ENCODE measurements at places on chromosomes 2 and 18. TPM values are rescaled to one million over a fixed set of nuclear protein-coding genes. Genes with fewer than 3 reads are reported as not detected.

Gene KATNAL2
- total RNA-seq: 1.8 TPM

Gene AGXT
- not detected for total RNA-seq

Gene MOGAT1
- not detected for total RNA-seq

Gene CFAP210
- total RNA-seq: 0.58 TPM

Gene EIF4E2
- 51.9 TPM for total RNA-seq

DNA sequence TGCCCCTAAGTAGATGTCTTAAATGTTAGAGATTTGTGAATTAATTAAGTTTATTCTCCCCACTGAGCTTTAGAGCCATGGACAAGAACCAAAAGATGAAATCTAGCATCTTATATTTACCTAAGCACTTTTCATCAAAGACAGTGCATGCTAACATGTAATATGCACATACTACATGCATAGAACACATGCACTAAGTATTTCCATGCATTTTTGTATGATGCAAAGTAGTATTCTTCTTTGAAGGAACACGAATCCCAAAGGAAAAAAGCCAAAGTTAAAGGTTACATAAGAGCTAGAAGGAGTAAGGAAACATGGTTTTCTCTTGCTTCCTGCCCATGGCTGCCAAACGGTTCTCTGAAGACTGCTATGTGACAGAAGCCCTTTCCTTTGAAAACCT, 15.3 kb downstream of the STAMBP start:
- no peak for DNase-seq

DNA sequence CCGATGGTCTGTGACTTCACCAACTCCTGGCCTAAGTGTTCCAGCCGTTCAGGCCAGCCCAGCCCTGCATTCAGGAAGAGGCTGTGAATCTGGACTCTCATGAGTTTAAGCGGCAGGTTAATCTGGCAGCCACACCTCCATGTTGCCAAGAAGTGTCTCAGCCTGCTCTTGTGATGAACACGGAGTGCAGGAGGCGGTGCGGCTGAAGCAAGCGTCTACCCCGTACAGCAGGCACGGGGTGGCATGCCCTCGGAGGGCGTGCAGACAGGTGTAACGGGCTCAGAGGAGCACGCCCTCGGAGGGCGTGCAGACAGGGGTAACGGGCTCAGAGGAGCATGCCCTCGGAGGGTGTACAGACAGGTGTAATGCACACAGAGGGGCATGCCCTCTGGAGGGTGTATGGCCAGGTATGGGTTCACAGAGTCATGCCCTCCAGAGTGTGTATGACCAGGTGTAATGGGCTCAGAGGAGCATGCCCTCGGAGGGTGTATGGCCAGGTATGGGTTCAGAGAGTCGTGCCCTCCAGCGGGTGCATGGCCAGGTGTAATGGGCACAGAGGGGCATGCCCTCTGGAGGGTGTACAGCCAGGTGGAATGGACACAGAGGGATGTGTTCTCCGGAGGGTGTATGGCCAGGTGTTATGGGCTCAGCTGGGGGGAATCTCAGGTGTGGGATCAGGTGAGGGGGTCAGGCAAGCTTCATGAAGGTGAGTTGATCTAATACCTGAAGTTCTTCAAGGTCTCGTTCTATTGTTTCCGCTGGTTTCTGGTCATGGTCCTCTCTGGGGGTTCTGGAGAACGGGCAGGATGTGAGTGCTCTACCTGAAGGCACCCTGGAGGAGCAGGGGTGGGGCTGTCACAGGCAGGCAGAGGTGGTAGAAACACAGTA, 22.6 kb downstream of the CROCC2 start:
- DNase-seq: peak; percentile 38

DNA sequence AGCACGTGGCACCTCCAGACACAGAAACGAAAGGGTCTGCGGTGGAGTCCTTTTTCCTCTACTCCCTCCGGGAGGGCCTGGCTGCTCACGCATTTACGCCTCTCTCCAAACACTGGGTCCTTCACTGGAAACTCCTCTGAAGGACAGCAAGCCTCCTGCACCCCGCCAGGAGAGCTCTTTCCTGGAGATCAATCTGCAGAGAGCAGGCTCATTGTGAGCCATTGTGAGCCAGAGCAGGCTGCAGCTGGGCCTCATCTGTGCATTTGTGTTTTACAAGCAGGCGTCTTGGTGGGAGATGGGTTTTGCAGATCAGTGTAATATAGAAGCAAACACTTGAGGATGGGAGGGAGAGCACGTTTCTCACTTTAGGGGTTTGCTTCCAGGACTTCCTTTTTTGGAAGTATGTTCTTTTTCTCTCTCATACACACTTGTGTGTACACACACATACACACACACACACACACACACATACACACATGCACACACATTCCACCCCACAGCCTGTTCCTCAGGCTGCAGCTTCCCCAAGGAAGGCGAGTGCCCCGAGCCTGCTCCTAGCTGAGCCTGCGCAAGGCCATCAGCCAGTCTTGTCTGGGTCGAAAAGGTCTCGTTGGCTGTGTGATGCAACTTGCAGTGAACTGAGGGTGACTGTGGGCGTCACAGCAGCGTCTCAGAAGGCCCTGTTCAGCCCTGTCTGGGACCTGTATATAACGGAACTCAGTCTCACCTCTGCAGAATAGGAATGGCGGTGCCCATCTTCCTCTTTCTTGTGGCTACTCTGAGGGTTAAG, 163.5 kb downstream of the GLI2 start:
- no peak for DNase-seq

- DNase-seq: peak; percentile 58
Measured at GRCh38 chr2:65198737-65199136, 28.9 kb upstream of the ACTR2 start.

All from aorta (tissue), 5 donors.